ENCODE measurements at places on chromosomes 5 and 9.

DNA sequence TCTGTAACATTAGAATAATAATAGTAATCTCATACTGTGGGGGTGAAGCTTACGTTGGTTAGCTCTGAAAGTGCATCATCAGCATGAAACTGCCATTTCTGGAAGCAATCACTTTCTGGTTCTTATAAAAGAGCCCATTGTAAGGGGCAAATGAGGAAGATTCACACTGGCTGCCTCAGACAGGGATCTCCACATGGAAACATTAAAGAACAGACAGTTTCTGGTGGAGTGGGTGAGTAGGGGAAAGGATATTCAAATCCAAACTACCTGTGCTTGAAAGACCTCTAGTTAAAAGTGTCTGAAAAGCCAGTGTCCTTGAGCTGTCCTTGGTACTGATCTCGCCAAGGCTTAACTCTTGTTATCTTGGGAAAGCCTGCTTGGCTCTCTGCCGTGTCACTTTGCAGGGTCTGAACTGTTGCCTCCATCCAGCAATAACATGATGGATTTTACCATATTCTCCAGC lies 19.1 kb upstream of the SLC31A2 start:
- DNase-seq, result no peak

DNA sequence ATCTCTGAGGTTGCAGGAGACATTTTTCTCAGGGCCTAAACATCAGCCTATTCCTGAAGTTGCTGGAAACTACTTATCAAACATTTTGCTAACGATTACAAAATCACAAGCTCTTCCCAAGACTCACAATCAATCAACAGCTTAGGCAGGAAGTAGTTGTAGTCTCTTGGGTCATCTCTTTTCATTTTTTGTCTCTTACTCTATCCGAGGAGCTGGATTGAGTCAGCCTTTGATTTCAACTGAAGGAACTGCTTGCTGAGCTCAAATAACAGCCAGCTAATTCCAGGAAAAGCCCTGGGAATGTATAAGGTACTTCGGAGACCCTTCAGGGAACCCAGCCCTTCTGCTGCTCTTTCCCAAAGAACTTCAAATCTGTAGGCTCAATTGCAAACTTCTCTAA lies 398.9 kb downstream of the PLK2 start:
- DNase-seq, result no peak

DNA sequence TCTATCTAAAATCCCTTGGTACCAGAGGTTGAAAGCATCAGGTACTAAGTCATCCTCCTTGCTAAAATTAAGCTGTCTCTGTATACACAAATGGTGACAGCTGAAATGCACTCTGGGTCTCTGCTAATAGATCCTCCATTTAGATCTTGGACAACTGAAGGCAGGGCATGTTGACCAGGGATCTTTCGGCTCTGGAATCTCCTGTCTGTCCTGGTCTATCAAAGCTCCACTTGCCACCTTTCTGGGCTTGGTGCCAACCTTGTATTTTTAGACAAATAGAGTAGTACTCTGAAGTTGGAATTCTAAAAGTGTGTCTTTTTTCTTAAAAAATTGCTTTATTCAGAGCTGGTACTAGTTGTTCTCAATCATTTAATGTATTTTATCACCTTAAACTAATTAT lies 135.2 kb upstream of the HMHB1 start:
- no peak for DNase-seq

GRCh38 chr5:171871711-171872110 lies 86.1 kb downstream of the SMIM23 start:
- no peak for DNase-seq

DNA sequence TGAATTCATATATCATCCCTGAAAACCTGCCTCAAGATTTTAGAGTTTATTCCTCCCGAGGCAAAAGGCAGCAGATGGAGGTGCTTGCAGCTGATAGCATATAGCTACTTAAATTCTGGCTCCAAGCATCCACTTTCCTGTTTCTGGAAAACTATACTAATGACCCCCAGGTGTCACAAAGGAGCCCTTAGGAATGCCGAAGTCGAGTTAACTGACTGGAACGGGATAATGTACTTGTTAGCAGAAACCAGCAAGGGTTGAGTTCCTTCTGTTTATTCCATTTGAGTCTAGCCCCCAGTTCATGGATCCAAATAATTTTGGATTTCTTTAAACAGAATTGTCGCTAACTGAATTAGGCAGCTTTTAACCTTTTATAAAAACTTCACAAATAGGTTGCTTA lies 44.5 kb downstream of the PTTG1 start:
- DNase-seq, result no peak

Measured in activated CD8-positive, alpha-beta memory T cell treated with anti-CD3 and anti-CD28 coated beads for 1 hour (primary cell).